Right forelimb (tissue), 1 donor: ENCODE measurements at places on chromosomes 12 and 14.

DNA sequence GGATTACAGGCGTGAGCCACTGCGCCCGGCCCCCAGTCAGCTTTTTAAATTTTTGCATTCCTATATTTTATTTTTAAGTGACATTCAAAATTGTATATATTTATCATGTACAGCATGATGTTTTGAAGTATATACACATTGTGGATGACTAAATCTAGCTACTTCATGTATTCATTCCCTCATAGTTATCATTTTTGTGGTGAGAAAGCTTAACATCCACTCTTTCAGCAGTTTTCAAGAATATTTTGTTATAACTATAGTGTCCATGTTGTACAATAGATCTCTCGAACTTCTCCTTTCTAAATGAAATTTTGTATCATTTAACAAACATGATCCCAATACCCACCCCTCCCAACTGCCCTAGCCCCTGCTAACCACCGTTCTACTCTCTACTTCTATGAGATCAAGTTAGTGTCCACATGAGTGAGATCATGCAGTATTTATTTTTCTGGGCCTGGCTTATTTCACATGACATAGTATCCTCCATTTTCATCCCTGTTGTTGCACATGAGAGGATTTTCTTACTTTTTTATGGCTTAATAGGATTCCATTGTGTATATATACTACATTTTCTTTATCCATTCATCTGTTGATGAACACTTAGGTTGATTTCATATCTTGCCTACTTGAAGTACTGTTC, 8.8 kb upstream of the HEBP1 start:
- DNase-seq = no peak

- DNase-seq = no peak
Observed at GRCh38 chr12:71639341-71639760, 24.3 kb downstream of the ZFC3H1 start.

DNA sequence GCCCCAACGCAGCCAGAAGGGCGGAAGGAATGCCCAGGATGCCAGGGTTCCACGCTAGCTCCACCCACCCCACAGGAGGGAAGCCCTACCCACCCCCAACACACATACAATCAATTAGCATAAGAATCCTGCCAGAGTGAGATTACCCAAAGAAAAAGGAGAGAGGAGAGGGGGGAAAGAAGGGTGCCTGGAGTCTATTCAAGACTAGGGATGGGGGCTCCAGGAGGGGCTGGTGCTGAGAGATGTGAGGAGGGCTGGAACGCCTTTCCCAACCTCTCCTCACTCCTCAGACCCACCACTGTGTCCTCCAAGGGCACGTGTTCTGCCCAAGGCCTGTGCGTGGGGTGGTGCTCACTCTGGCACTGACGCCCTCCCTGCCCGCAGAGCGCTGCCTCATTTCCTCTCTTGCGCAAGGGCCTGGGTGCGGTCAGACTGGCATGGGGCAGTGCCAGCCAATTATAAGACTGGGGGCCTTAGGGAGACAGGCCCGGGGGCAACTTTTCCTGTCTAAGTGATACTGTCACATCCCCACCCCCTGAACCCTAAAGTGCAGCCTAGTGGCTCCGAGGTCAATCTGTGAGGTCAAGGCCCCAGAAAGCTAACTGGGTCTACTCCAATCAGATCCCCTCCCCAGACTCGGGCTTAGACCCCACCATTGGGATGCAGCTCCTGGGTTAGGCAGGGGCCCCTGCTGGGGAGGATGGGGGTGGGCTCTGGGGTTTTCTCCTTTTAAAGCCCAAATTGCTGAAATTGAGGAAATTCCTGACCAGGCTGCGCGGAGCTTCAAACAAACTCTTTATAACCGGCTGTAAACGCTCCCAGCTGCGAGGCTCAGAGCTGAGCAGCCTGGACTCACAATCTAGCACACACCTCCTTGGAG, 10.2 kb upstream of the ITGB7 start:
- no peak for DNase-seq

GRCh38 chr14:92924247-92924646, 1.3 kb downstream of the CHGA start:
- no peak for DNase-seq

GRCh38 chr12:119005913-119006312, 24.6 kb downstream of the SRRM4 start:
- no peak for DNase-seq

DNA sequence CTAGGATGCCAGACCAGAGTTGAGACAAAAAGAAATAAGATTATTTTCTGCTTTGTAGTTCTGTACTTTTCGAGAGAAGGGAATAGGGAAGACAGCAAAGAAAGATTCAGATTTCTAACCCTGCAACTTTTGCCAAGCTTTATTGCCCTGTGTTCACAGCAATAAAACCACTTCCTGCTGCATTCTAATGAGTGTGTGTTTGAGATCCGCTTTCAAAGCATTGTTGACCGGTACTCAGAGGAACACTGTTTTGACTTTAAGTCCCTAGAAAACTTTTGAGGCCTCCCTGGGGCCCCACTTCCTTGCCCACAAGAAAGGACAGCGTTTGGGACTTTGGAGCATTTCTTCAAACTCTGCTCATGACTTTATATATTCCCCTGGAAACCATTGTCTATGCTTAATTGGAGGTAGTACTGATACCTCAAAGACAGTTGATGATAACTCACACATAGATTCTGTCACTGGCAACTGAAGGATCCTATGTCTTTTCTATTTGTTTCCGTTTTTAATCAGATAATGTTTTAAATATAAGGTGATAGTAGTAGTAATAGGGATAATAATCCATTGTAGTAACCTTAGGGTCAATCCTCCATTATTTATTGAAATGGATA, 1.3 kb downstream of the RNASE6 start:
- no peak for DNase-seq

GRCh38 chr12:19630536-19630935, 191.2 kb downstream of the AEBP2 start:
- DNase-seq = no peak
